ENCODE measurements at places on chromosomes 16 and 17.
A peak's percentile ranks its signal among the peaks of the same experiment; 100 is the strongest.

GRCh38 chr17:31394544-31394943 is 3.1 kb downstream of the RAB11FIP4 start:
- peak; percentile 52 for DNase-seq

DNA sequence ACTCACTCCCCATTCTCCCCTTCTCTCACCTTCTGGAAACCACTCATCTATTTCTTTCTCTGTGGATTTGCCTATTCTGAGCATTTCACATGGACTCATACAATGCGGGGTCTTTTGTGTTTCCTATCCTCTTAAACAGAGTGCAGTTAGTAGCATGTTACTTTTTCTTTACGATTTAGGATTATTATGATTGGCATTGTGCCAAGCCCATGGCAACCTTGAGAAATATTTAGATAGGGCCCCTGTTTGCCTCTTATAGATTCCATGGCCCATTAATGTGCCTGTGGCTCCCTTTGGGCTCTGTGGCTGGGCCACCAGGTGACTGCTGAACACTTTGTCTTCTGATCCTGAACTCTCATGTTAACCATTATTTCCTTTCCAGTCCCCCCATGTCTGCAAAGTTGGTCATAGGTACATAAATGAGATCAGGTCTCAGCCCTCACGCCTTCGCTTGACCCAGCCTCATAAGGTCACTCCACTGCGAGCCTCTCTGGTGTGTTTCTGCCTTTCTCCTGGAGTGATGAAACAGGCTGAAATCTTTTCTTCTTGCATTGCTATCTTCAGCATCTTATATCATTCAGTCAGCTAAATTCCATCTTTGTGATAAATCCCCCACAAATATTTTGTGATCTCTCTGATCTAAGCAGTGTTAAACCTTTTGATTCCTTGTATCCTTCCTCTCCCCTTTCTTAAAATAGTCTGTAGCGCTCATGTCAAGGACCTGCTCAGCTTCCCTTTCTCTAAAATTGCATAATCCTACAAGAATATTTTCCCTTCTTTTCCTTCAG is 44.0 kb downstream of the MYH3 start:
- DNase-seq = no peak

DNA sequence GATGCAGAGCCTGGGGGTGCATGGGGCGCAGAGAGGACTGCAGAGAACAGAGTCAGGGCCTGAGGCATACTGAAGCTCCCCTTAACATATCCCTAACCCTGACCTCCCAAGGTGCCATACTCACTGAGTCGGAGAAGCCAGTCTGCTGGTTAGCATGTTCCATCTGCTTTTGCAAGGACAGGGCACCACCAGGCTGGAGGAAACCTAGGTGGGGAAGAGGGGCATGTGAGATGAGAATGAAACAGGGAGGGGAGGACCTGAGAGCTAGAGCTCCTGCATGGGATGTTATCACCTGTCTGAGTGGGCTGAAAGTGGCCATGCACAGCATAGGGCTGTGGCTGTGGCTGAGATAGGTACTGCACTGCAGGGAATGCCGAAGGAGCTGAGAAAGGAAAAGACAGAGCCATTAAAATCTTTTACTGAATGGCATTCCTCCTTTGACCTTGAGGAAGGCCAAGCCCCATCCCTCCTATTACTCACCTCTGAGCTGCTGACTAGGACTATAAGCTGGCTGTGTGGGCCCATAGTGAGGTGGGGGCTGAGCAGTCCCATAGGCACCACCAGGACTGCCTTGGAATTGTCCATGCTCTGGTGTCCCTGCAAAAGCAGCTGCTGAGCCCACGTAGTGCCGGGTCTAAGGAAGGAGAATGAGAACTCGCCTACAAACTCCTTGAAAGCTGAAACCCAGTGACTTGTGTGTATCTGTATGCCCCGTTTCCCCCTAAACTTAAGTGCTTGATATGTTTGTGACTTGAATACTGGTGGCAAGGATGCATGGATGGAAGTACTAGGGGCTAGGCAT is 1.9 kb downstream of the GPS2 start:
- DNase-seq = no peak

GRCh38 chr17:50023520-50023919 is 28.5 kb upstream of the DLX3 start:
- no peak for DNase-seq

- no peak for DNase-seq
These were observed 135.4 kb upstream of the AXIN2 start for GRCh38 chr17:65696739-65697394.

- no peak for DNase-seq
These were observed 26.3 kb upstream of the CDC42EP4 start for GRCh38 chr17:73338050-73338521.
